NCI-H460 (cell line): ENCODE measurements at places on chromosomes 13 and 19. TPM values are rescaled to one million over a fixed set of nuclear protein-coding genes. Genes with fewer than 3 reads are reported as not detected.

The KLK6 gene
- not detected in 2 replicates for total RNA-seq

The GJA3 gene
- 0.10 and 0.14 TPM in 2 replicates for total RNA-seq

- no peak for DNase-seq
Observed at GRCh38 chr19:6868351-6868750, 19.0 kb upstream of the ADGRE1 start.

- DNase-seq: no peak
Observed at GRCh38 chr13:44819772-44820171, 169.5 kb downstream of the NUFIP1 start.

DNA sequence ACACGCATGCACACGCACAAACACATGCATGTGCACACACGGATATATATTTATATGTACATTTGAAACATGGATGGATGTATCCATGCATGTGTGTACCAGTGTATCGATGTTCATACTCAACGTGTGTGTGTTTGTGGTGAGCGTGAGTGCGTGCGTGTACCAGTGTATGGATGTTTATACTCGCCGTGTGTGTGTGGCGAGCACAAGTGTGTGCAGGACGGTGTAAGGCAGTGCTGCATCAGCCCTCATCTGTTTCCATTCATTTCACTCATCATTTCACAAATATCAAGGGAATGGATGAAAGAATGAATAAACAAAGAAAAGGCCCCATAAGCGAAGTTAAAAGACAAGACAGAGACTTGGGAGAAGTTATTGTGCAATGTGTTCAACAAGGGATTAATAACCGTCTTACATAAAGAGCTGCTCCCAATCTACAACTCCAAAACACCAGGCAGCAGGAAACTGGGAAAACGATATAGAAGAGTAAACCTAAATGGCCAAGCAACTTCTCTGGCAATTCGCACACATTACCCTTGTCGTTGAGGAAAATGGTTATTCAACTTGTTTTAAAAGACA lies 21.7 kb upstream of the MIER2 start:
- DNase-seq: no peak

- no peak for DNase-seq
Observed at GRCh38 chr13:97498419-97498818, 64.5 kb downstream of the RAP2A start.

DNA sequence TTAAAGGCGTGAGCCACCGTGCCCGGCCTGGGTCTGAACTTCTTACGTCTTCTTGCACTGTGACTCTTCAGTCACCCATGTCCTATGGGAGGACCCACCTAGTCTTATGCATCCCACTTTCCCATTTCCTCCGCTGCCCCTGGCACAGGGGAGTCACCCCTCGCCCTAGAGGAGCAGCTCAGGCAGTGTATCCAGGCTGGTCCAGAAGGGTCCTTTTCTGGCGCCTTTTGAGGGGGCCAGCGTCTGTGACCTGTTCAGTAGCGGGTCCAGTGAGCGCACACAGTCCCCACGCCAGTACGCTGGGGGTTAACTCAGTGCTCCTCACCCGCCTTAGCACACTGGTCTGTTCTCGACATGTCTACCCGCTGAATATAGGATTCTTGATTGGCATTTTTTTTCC lies 107.1 kb downstream of the TM9SF2 start:
- no peak for DNase-seq
